HepG2 (cell line): ENCODE measurements at places on chromosomes 2 and 18.

DNA sequence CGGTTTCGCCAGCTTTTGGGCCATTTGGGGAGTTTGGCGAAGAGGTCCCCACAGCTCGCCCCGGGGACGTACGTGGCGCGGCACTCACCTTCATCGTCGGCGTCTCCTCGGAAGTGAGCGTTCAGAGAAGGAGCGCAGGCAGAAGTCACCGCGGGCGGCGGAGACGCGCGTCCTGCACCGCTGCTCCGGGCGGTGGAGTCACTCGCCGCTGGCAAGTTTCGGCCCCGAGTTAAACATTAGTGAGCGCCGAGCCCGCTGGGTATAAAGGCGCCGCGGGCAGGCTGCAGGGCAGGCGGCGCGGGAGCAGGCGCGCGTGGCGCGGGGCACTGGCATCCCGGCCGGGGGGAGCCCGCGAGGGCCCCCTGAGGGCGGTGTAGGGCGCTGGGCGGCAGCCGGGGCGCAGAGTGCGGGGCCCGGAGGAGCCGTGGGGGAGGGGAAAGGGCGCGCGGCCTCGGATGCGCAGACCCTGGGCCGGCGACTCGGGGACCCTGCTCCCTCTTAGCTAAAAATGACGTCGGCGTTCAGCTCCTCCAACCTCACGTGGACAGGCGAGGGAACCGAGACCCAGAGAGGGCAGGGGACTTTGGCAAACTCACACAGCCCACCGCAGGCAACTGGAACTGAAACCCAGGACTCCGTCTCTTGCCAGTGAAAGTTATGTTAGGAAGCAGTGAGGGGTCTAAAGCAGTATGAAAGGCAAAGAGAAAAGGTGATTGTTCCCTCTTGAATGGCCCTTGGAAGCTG, at the start of gene DPP4:
Gene DPP4, minus strand, starts transcription at position 328 of the 744 bp plus-strand sequence. Its CDS starts 234 bp downstream, at position 94.
- H3K4me3 ChIP-seq = peak within 1 kb of the TSS; percentile 89
- peaks cover 4% of the 10 kb centered on the region; the same call in 2 of the 3 replicates for H3K36me3 ChIP-seq
- H3K27me3 ChIP-seq = no peaks in the 10 kb centered on the region; the same call in 2 of the 3 replicates
- peaks cover 60% of the 10 kb centered on the region for H3K4me1 ChIP-seq

- no peaks in the 10 kb centered on the region for H3K36me3 ChIP-seq
- no peak overlapping the region for H3K27ac ChIP-seq
- H3K4me3 ChIP-seq = no peak overlapping the region
These were observed 491.8 kb downstream of the TXNL1 start for GRCh38 chr18:56146565-56146964.

GRCh38 chr2:221680548-221680947, 108.4 kb upstream of the EPHA4 start:
- no peak overlapping the region for H3K27ac ChIP-seq
- DNase-seq = no peak
- H3K36me3 ChIP-seq = no peaks in the 10 kb centered on the region
- no peaks in the 10 kb centered on the region for H3K4me1 ChIP-seq
- no peak overlapping the region for H3K4me3 ChIP-seq
- no peaks in the 10 kb centered on the region for H3K27me3 ChIP-seq

DNA sequence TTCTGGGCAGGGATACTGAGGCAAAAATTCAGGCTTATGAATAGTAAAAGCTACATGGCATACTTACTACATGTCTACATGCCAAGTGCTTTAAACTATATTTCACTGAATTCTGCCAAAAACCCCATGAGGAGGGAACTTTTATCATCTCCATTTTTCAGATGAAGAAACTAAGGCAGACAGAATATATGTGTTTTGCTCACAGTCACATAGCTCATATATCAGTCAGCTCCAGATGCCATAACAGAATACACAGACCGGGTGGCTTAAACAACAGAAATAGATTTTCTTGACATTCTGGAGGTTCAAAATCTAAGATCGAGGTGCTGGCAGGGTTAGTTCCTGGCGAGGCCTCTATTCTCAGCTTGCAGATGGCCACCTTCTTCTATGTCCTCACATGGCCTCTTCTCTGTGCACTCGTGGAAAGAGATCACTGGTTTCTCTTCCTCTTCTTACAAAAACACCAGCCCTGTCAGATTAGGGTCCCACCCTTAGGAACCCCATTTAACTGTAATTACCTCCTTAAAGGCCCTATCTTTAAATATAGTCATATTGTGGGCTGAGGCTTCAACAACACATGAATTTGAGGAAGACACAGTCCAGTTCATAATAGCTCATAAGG, 27.1 kb upstream of the CREB1 start:
- 0 out of 3 replicates have a peak, but pooled peaks cover 4% of the 10 kb centered on the region for H3K27me3 ChIP-seq
- H3K4me1 ChIP-seq = no peaks in the 10 kb centered on the region
- no peaks in the 10 kb centered on the region for H3K36me3 ChIP-seq
- H3K4me3 ChIP-seq = no peak overlapping the region
- no peak overlapping the region for H3K27ac ChIP-seq
- DNase-seq = no peak
